Activated T-cell treated with anti-CD3 and anti-CD28 coated beads, Interleukin-2, amount 50 U/mL, for 48 hours (primary cell): ENCODE measurements at places on chromosomes 7 and 10.

DNA sequence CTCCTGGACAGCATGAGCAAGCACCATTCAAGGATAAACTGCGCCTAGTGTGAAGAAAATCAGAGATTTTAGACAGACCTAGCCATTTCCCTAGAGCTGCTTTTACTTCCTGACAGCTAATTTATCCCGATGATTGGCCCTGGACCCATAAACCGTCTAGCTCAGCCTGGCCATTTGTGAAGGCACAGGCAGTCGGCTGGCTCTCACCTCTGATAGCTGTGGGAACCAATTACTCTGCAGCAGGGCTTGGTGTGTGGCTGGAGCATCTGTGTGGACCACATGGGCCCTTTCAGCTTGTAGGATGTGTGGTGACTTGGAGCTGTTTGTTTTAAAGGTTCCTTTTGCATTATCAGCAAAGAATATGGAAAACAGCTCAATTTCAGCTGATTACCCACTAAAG lies 111.1 kb upstream of the NPY start:
- no peak for DNase-seq

- DNase-seq = no peak
These were observed 42.5 kb upstream of the LCOR start for GRCh38 chr10:96789571-96790108.

DNA sequence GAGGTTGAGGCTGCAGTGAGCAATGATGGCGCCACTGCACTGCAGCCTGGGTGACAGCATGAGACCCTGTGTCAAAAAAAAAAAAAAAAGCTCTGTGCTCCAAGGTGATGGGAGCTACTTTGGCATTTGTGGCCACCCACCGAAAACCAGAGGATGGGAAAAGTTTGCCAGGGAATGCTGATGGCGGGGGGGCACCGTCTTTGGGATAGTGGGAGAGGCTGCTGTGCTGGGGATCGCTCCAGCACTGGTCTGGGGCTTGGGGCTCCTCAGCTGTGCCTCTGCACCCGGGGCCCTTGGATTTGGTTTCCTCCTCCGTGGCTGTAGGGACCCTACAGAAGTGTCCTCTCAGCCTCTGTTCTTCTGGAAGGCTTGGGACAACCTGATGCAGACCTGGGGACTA lies 11.7 kb upstream of the RAMP3 start:
- no peak for DNase-seq

GRCh38 chr10:7969623-7970022 lies 84.9 kb upstream of the GATA3 start:
- DNase-seq = no peak

DNA sequence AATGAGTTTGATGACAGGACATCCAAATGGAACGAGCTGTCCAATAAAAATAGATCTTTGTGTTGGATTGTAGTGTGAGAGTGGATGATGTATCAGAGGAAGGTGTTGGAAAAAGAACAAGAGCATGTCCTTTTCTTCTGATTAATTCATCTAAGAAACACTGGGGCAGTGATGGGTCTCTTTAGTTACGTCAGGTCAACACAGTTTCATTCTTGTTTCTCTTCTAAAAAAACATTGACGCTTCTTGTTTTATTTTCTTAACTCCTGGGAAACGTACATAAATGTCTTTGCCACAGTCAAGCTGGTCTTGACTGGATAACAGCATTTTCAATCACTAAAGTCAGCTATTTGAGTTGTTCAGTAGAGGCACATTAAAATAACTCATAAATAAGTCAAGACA lies 67.0 kb downstream of the PPP1R9A start:
- DNase-seq = no peak
